Osteoblast (primary cell): ENCODE measurements at places on chromosomes 1 and 21. TPM values are rescaled to one million over a fixed set of nuclear protein-coding genes. Genes with fewer than 3 reads are reported as not detected.
A peak's percentile ranks its signal among the peaks of the same experiment; 100 is the strongest.

- no peak for DNase-seq
- no peaks in the 10 kb centered on the region for H3K27me3 ChIP-seq
- peak overlapping the region; percentile 14 for H3K4me3 ChIP-seq
- H3K4me1 ChIP-seq = peaks cover 32% of the 10 kb centered on the region
- no peaks in the 10 kb centered on the region for H3K36me3 ChIP-seq
Measured at GRCh38 chr1:66335859-66336640, 197.9 kb upstream of the SGIP1 start.

Gene EFNA3
- 1.4 and 2.1 TPM in 2 replicates for total RNA-seq

DNA sequence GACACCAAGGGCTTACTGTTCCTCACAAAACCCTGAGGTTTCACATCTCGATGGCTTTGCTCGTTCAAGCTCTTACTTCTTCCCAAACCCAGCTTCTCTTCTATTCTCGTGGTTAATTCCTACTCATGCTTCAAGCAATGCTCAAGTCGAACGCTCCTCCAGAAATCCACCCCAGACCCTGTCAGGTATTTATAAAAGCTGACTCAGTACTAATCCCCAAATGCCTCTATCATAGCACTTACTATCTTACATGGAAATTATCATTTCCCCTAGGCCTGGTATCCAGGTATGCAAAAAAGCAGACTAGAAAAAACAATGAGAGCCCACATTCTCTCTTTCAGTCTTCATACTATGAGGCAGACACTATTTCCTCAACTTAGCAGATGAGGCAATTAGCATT, 6.3 kb downstream of the EBNA1BP2 start:
- no peak for DNase-seq
- H3K4me3 ChIP-seq = no peak overlapping the region
- no peaks in the 10 kb centered on the region for H3K27me3 ChIP-seq
- no peaks in the 10 kb centered on the region for H3K4me1 ChIP-seq
- peaks cover 67% of the 10 kb centered on the region for H3K36me3 ChIP-seq

GRCh38 chr1:7292714-7293419, 478.2 kb upstream of the VAMP3 start:
- H3K4me3 ChIP-seq = no peak overlapping the region
- H3K27ac ChIP-seq = peak overlapping the region; percentile 83
- H3K27me3 ChIP-seq = no peaks in the 10 kb centered on the region
- H3K36me3 ChIP-seq = no peaks in the 10 kb centered on the region
- H3K4me1 ChIP-seq = peaks cover 24% of the 10 kb centered on the region
- no peak for DNase-seq

DNA sequence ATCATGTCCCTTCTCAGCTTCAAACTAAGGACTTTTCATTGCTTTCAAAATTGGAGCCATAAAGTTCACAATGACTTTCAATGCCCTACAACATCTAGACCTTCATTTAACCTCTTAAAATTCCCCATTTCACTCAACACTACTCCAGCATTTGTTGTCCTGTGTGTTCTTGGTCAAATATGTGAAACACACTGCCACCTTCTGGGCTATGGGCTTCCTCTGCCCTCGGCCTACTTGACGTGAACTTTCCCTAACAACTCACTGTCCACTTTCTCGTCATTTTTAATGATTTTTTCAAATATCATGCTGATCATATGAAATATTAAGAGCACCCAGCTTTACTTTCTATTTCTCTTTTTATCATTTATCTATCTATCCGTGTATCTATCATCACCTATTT, 2018.4 kb downstream of the NCAM2 start:
- no peak overlapping the region for H3K4me3 ChIP-seq
- no peak for DNase-seq
- H3K36me3 ChIP-seq = no peaks in the 10 kb centered on the region
- no peaks in the 10 kb centered on the region for H3K4me1 ChIP-seq
- no peak overlapping the region for H3K27ac ChIP-seq

DNA sequence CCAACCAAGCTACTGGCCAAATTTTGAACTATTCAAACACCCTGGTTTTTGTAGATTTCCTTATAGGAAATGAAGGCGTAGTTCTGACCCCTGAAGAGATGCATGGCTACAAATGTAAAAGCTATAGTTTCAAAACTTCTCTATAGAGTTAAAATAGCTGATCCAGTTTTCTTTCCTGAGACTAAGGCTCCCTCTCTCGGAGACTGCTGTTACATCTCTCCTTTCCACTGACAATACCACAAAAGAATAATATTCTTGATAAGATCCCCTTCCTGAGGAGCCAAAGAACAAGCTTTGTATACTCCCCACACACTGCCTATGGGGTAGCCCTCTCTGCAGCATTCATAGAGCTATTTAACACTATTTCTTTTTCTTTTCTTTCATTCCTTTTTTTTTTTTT, 6.7 kb upstream of the CFAP126 start:
- H3K36me3 ChIP-seq = no peaks in the 10 kb centered on the region
- no peaks in the 10 kb centered on the region for H3K4me1 ChIP-seq
- no peak overlapping the region for H3K4me3 ChIP-seq
- DNase-seq = peak; percentile 62

GRCh38 chr1:200036619-200037270, 9.2 kb downstream of the NR5A2 start:
- H3K36me3 ChIP-seq = no peaks in the 10 kb centered on the region
- no peak overlapping the region for H3K27ac ChIP-seq
- peaks cover 99% of the 10 kb centered on the region for H3K27me3 ChIP-seq

Gene CD101
- under 0.01 TPM in 2 replicates for total RNA-seq

- H3K27ac ChIP-seq = peak overlapping the region; percentile 84
- no peaks in the 10 kb centered on the region for H3K36me3 ChIP-seq
- peaks cover 29% of the 10 kb centered on the region for H3K4me1 ChIP-seq
- peak overlapping the region; percentile 45 for H3K4me3 ChIP-seq
- DNase-seq = peak; percentile 76
- H3K27me3 ChIP-seq = no peaks in the 10 kb centered on the region
Measured at GRCh38 chr1:89724369-89725010, 91.6 kb downstream of the LRRC8C start.

Gene MTARC1
- total RNA-seq = 2.9 TPM in 2 replicates

DNA sequence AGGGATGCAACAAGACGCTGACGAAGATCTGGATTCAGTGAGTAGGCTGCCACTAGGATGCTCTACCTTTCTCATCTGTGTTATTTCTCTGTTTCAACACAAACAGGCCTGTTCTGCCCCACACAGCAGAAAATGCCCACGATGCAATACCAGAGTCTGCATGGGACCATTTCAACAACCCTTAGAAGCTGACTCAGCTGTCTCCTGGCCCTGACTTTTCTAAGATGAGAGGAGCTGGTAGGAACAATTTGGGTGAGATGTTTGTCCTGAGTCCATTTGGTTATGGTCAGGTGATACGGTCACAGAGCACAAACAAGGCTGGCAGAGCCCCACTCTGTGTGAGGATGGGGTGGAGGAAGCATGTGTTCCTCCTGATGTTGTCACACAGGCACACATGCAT, 11.5 kb upstream of the SLC2A1 start:
- H3K4me1 ChIP-seq = peaks cover 18% of the 10 kb centered on the region
- H3K36me3 ChIP-seq = no peaks in the 10 kb centered on the region
- no peak for DNase-seq
- no peaks in the 10 kb centered on the region for H3K27me3 ChIP-seq
- H3K4me3 ChIP-seq = no peak overlapping the region
- no peak overlapping the region for H3K27ac ChIP-seq

DNA sequence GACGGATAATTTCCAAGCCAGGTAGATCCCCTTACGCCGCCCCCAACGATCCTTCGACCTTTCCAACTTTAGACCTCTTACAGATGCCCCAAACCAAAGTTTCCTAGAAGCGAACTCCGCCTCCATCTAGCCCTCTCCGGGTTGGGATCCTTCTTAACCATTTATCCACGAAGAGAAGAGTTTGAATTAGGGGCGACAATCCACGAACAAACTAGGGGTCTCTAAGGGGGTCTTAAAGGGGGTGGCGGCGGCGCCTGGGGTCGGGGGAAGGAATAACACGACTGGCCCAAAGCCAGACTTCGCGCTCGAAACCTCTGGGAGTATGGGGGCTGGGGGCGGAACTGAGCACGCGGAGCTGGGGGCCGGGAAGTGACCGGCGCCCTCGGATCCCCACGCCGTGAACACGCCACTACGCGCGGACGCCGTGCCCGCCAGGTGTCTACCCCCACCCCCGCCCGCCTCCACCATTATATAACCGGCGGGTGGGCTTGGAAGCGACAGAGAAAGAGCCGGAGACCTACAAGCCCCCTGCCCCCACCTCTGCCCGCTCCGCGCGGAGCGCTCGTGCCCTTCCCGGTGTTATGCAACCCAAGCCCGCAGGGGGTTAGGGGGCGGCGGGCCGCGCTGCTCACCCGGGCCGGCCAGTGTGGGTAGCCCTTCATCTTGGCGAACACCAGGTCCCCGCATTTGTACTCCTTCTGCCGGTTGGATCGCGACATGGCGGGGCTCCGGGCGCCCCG, 594 bp downstream of the HDGF start:
- H3K4me1 ChIP-seq = peaks cover 51% of the 10 kb centered on the region
- peak overlapping the region; percentile 88 for H3K27ac ChIP-seq
- DNase-seq = no peak
- no peaks in the 10 kb centered on the region for H3K27me3 ChIP-seq

GRCh38 chr21:15624646-15625045, 105.1 kb upstream of the USP25 start:
- DNase-seq = no peak
- H3K4me3 ChIP-seq = no peak overlapping the region
- no peaks in the 10 kb centered on the region for H3K4me1 ChIP-seq
- no peaks in the 10 kb centered on the region for H3K36me3 ChIP-seq
- no peaks in the 10 kb centered on the region for H3K27me3 ChIP-seq
- H3K27ac ChIP-seq = no peak overlapping the region

- H3K36me3 ChIP-seq = no peaks in the 10 kb centered on the region
- no peak overlapping the region for H3K4me3 ChIP-seq
- H3K27ac ChIP-seq = no peak overlapping the region
- no peaks in the 10 kb centered on the region for H3K4me1 ChIP-seq
- no peaks in the 10 kb centered on the region for H3K27me3 ChIP-seq
- DNase-seq = no peak
Measured at GRCh38 chr1:233487408-233487807, 126.5 kb upstream of the KCNK1 start.

DNA sequence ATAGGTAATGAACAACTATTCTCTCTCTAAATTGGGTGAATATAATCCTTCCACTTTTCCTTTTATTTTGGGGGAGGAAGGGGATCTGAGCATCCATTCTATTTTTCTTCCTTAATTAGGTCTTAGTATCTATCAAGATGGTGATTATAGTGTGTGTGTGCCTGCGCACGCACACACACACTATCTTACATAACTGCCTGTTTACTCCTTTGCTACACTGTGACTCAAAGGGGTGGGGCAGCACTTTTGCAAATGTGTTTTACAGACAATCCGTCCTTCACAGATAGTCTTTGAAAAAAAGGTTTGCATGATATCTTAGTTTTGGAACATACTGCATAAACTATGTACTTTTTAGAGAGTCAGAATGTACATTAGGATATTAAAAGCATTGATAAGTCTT, 191.5 kb downstream of the SDCCAG8 start:
- H3K4me3 ChIP-seq = no peak overlapping the region
- H3K36me3 ChIP-seq = no peaks in the 10 kb centered on the region
- no peak for DNase-seq
- H3K4me1 ChIP-seq = no peaks in the 10 kb centered on the region

Gene STUM
- total RNA-seq = under 0.01 TPM in 1 of 2 replicates, not detected in the other

DNA sequence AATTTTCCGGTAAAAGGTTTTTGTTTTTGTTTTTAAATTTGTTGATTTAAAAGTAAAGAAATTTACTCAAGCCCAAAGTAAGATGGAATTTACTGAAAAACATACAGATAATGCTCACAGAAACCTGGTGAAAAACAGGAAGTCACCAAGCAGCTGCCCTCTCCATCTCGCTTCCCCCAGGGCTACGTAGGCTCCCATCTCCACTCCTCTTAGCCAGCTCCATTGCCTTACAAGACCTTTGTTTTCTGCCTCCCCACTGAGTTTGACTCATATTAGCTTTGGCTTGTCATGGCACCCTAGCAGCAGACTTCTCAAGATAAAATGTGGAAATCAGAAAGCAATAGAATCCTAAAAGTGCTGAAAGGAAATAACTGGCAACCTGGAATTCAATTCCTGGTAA, 57.9 kb downstream of the PHTF1 start:
- H3K36me3 ChIP-seq = peaks cover 17% of the 10 kb centered on the region
- H3K4me3 ChIP-seq = no peak overlapping the region
- DNase-seq = peak; percentile 6
- H3K4me1 ChIP-seq = no peaks in the 10 kb centered on the region
